Activated naive CD4-positive, alpha-beta T cell (primary cell): ENCODE measurements at places on chromosomes 7 and 10.

DNA sequence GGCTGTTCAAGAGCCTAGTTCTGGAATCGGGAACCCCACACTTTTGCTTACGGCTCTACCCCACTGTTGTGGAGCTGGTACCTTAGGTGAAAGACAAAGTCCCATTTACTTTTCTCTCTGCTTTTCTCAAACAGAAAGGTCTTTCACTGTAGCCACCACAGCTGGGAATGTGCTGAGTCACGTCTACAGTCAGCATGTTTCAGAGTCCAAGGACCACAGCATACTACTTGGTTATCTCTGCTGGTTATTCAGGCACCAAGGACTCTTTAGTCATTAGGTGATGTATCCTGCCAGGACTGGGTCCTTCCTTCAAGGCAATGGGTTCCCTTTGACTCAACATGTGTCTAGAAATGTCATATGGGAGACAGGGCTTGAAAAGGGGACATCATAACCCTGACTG, 266.8 kb upstream of the STEAP1 start:
- DNase-seq, result no peak

DNA sequence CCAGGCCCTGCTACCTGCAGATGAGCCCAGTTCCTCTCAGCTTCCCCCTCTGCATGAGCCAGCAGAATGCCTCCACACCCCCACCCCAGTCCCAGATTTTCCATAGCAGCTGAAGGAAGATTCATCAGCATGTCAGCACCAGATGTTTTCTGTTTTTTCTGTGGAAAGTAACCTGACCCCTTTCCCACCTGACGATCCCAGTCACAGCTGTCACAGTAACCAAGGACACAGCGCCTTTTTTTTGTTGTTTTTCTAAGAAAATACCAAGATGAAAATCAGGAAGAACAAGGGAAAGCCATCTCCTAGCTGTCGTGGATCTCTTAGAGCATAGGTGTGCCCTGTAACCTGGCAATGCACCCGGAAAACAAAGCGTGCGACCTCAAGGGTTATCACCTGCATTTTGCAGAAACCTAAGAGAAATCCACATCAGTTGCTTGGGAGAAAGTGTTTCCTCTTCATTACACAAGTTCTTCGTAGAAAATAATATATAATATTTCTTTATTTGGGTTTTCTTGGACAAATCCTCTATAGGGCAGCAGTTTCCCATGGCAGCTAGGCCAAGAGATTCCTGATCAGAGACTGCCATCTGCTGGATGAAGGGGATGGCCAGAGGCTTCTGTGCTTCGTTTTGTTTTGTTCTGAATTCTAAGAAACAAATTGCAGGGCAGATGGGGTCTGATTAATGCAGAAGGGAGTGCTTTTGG, 401.9 kb downstream of the TNS3 start:
- no peak for DNase-seq

GRCh38 chr10:6609625-6610024, 29.5 kb upstream of the PRKCQ start:
- DNase-seq, result no peak

- DNase-seq, result no peak
These were observed 211.7 kb downstream of the CCSER2 start for GRCh38 chr10:84540022-84540616.

GRCh38 chr10:79392020-79392398, 44.7 kb downstream of the PPIF start:
- no peak for DNase-seq

DNA sequence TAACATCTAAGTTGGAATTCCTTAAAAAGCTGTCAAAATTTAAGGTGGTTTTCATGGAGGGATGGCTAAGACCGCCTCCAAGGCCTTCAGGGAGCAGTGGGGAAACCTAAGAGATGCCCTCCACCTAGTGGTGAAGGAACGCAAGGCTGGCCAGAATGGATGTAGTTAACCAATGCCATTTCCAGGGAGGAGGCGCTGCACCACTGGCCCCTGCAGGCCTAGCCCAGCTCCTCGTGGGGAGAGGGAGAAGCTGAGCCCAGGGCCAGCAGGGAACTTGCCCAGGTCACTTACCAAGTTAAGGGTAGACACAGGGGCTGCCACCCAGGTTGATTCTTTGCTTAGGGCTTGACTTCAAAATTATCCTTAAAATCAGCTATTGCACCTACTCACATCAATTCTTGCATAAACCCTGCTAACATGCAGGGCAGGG, 32.0 kb downstream of the FIGNL1 start:
- DNase-seq, result no peak

DNA sequence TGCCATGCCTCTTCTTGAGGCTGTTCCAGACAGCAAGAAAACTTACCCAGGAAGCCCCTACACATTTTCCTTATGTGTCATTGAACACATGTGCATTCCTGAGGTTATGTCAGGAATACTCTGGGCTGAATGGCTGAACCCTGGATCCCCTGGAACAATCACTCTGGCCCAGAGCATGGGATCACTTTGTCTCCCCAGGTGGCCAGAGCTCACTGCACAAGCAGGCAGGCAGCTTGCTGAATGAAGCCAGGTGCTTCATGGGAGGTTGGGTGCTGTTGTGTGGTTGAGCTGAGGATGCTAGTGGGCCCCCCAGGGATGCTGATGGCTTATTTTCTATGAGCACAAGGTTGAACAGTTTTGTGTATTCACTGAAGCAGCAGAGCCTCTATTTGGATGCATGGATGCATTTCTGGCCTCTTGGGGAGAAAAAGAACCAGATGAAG, 54.7 kb upstream of the NPTX2 start:
- no peak for DNase-seq

DNA sequence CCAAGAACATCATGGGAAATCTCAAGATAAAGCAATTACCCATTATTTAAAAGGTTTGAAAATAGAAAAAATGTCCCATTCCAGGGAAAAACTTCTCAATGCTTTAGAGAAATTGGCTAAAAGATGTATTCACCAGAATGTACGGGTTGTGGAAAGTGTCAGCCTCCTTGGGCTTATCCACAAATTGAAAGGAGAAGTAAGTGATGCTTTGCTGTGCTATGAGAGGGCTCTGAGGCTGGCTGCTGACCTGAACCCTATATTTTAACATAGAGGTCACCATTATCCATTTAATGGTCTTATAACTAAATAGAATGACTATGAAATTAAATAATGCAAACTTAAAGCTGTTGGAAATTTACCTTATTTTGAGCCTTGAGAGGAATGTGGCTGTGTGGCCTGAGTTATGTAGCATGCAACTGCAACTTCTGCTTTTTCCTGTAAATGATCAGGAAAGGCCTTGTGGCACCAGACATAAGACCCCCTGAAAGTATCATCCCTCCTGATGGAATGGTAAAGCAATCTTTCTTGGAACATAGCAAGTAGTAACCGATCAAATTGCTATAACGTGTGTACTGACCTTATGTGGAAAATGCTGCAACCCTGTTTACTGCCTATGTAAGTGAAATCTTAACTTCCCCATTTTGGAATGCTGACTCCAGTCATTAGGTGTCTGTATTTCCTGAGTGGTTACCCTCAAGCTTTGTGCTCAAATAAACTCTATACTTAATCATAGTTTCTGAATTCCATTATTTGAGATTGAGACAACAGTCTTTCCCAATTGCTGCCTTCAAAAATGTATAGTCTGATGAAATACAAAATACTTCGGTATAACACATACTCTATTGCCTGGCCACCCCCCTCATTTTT, 6.9 kb downstream of the IFIT1B start:
- DNase-seq, result no peak

DNA sequence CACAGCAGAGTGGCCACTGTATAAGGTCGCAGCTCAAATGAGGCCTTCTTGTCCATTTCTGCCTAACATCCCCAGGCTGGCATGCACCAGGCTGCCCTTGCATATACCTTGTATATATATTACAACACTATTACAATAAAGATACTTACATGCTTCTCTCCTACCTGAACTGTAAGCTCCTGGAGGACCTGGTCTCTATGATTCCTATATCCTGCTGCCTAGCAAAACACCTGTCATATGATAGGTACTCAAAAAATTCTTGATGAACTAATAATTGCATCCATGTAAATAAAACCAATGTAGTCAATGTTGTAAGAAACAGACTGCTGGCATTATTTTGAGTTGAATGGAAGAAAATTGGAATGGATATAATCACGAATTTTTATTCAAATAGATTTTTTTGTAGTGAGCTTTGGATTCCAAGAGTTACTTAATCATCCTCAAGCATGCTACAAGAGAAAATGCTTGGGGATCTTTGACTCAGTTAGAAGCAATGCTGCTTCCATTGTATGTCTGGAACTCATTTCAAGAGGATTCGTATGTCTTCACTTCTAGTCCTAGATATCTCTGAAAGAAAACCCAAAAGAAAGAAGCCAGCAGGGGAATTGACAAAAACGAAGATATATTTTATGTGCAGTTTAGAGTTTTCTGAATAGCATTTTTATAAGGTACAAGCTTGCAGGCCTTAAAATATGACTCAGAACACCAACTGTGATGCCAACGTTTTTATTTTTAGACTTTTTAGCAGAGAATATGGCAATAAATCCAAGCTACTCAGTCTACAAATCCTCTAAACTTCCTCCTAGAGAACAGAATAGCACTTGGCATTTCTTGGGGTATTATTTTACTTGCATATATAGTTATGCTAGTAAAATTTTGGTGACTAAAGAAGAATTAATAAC, 53.1 kb downstream of the OSBPL3 start:
- no peak for DNase-seq

DNA sequence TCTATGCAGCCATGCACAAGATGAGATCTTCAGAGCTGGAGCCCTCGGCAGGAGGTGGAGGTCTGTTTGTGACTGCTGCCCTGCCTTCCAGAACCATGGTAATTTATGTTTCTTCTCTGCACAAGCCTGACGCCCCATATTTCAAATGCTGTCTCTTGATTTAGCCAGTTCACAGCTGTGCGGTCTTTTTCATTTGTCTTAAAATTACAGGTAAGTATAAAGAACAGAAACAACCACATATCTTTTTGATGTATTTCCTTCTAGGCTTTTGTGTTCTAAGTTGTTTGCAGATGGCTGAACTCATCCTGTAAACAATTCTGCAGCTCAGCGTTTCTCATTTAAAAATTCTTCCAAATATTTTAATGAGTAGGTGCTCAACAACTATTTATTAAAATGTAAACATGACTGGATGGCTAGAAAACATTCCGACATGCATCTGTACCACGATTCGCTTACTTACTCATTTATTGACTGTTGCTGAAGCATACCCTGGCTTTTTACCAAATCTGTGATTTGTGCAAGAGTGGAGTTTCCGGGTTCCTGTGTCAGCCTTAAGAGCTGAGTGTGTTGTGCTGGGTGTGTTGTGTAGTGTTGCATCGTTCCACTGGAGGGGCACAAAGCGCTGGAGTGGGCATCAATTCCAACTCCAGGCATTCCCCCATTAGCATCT, 58.9 kb downstream of the PIP4K2A start:
- DNase-seq, result no peak
